ENCODE measurements at places on chromosomes 6 and 20. TPM values are rescaled to one million over a fixed set of nuclear protein-coding genes. Genes with fewer than 3 reads are reported as not detected.

Gene ZNF335
- total RNA-seq = 11.5 TPM

Gene TRERF1
- total RNA-seq = 3.5 TPM

Gene RAB44
- not detected for total RNA-seq

Gene NHLRC1
- total RNA-seq = not detected

Gene CST7
- total RNA-seq = not detected

Gene PRRT1
- not detected for total RNA-seq

Gene GLYATL3
- total RNA-seq = not detected

Gene FRK
- 0.05 TPM for total RNA-seq

Gene KCNK16
- not detected for total RNA-seq

Gene CLIC5
- total RNA-seq = not detected

Gene HDGFL1
- not detected for total RNA-seq

Gene CRISP3
- not detected for total RNA-seq

Gene IYD
- total RNA-seq = not detected

Gene DUSP15
- 2.5 TPM for total RNA-seq

Gene KIFC1
- total RNA-seq = 53.2 TPM

Gene SLPI
- 0.33 TPM for total RNA-seq

Gene COL10A1
- total RNA-seq = not detected

Gene MACROD2
- 0.46 TPM for total RNA-seq

Gene GSTA2
- total RNA-seq = not detected

Gene MAPK13
- total RNA-seq = 0.46 TPM

Gene GPX6
- not detected for total RNA-seq

Gene RBPJL
- not detected for total RNA-seq

Gene NRSN1
- total RNA-seq = not detected

Gene LTB
- total RNA-seq = not detected

Gene MCM9
- total RNA-seq = 9.7 TPM

Gene PNPLA1
- total RNA-seq = not detected

Gene RIMS4
- 0.02 TPM for total RNA-seq

Gene HRH3
- not detected for total RNA-seq

Gene GTF2H4
- 24.9 TPM for total RNA-seq

Gene REPS1
- total RNA-seq = 21.4 TPM

Gene LY6G5C
- not detected for total RNA-seq

Gene ZSCAN23
- total RNA-seq = 3.2 TPM

Gene PSMB9
- total RNA-seq = 51.9 TPM

Gene UQCC2
- 70.3 TPM for total RNA-seq

Gene BAK1
- 23.1 TPM for total RNA-seq

Gene MYLK2
- 0.55 TPM for total RNA-seq

Gene SLC32A1
- not detected for total RNA-seq

Gene CDH4
- 5.5 TPM for total RNA-seq

Gene ATRN
- 28.5 TPM for total RNA-seq

Gene NRN1
- total RNA-seq = 8.7 TPM

Gene AIF1
- not detected for total RNA-seq

Gene KCNQ2
- total RNA-seq = 0.31 TPM

Gene FAM184A
- 4.6 TPM for total RNA-seq

Gene AKAP12
- 173 TPM for total RNA-seq

Data from A172 (cell line).